ENCODE measurements at places on chromosomes 1 and 21.

DNA sequence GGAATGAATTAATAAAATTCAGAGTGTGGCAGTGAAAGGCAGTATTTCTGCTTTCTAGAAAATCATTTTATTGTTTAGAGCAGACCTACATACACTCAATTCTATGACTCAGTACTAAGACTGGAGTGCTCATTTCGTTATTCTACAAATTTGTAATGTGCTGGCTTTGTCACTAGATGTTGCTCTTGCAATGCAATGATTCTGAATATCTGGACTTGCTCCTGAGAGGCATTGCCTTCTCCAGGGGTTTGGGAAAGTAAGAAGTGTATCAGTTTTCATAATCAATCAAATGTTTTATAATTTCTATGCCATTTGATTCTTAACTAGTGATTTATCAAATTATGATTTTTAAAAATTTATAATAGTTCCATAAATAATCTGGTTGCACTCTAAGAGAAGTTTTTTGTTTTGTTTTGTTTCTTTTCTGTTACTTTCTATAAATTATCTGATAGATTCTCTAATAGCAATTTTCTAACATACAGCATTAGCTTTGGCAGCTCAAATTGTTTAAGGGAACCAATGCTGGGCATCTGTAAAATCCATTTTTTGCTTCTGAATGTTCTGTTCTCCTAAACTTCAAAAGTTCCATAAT, 280.5 kb upstream of the SGIP1 start:
- DNase-seq = no peak

GRCh38 chr1:82273816-82274215, 473.1 kb downstream of the ADGRL2 start:
- no peak for DNase-seq

DNA sequence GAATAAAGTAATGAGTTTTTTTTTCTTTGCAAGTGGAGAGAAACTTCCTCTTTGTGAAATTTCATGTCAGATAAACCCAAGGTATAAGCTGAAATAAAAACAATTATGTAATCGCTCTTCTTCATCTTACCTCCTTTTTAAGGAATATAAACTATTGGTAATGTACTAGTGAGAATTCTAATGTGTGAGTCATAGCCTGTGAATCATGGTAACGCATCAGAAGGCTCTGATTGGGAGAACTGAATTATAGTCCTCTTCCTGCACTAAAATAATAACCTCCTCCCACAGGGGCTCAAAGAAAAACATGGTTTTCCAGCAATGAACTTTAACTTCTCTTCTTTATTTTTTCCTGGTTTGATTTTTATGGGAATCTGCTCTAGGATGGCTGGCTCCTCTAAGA, 57.1 kb upstream of the COX20 start:
- no peak for DNase-seq

GRCh38 chr1:110494522-110495406, 24.2 kb downstream of the KCNA10 start:
- no peak for DNase-seq

- no peak for DNase-seq
These were observed 89.2 kb downstream of the TTLL7 start for GRCh38 chr1:83909687-83910086.

DNA sequence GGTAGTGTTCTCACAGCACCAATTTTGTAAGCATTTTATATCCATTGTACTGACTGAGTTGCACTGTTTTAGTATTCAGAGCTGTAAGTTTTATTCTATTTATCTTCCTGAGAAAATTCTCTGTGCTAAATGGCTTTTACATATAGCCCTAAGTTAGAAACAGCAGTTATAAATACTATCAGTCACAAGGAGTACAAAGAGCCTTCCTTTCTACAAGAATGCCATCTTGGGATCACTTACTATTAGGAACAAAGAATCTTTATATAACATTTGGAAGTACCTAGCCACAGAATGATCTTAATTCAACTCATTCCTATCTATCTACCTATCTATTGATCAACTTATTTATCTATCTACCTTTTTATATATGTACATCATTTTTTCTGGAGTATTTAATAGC, 423.9 kb upstream of the RGS18 start:
- DNase-seq = no peak

DNA sequence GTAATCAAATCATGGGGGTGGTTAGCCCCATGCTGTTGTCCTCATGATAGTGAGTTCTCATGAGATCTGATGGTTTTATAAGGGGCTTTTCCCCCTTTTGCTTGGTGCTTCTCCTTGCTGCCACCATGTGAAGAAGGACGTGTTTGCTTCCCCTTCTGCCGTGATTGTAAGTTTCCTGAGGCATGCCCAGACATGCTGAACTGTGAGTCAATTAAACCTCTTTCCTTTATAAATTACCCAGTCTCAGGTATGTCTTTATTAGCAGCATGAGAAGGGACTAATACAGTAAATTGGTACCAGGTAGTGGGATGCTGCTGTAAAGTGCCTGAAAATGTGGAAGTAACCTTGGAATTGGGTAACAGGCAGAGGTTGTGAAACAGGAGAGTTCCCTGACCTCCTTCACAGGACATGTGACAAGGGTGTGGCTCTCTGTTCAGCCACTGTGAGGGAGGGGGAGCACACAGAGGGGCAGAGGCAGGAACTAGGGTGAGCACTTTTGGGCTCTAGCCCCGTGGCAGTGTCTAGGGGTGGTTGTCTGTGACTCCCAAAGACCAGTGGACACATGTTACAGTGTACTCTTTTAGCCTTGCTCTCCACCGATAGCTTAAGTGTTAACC, 105.3 kb downstream of the BACH1 start:
- no peak for DNase-seq

DNA sequence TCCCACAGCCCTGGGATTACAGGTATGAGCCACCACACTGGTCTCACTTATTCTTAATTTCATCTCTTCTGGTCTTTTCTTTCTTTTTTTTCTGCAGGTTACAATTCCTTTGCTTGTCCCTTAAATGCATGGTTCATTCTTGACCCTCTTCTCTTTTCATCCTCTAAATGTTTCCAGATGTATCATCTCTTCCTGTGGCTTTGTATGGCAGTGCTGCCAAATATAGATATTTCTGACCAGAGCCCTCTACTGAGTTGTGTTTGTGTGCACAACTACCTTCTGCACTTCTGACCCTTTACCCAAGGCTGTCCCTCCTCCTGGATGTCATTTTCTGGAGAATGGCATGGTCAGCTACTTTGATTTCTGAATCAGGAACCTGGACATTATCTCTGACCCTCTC, 32.5 kb downstream of the OLFML3 start:
- no peak for DNase-seq

- DNase-seq = no peak
These were observed 28.2 kb downstream of the FAAH start for GRCh38 chr1:46422261-46422871.

DNA sequence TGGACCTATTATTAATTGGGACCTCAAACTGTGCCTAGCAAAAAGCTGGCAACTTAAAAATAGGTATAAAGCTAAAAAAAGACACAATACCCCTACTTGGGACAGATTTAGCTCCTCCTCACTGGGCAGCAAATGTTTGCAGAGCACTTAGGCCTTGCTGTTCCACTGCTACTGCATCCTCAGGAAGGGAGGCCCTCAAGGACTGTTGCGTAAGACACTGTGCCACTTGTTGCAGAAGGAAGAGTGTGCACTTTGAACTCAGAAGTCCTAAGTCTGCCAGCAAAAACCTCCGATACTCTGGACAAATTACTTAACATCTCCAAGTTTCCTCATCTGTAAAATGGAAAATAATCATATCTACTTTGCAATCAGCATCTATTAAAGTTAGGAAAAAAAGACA, 322.9 kb downstream of the BARHL2 start:
- DNase-seq = no peak

GRCh38 chr1:192603218-192603787, 27.7 kb downstream of the RGS1 start:
- no peak for DNase-seq

GRCh38 chr1:234638832-234639799, 29.1 kb upstream of the IRF2BP2 start:
- no peak for DNase-seq

DNA sequence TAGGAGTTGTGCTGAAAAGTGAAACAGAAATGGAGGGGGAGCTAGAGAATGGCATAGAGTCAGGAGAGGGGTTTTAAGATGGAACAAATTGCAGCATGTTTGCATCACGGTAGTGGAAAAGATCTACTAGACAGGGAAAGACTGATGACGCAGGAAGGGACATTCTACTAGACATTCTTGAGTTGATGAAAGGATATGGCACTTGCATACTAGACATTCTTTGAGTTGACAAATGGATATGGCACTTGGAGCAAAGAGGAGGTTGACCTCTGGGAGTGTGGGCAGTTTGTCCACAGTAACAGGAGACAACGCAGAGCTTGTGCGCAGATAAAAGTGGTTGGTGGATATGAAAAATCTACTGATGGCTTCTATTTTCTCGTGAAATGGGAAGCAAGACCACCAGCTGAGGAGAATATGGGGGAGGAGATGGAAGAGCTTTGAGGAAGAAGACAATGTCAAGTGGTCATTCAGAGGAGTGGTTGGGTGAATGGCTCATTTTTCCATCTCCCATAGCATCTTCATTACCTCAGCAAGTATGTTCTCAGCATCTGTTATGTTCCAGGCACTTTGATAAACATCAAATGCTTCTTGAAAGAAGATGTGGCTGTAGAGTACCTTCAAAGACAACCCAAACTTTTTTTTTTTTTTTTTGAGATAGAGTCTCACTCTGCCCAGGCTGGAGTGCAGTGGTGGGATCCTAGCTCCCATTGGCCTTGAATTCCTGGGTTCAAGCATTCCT, 2.4 kb upstream of the CTPS1 start:
- DNase-seq = no peak

- no peak for DNase-seq
These were observed 601.7 kb downstream of the NPHP4 start for GRCh38 chr1:5390504-5390903.

GRCh38 chr1:203559523-203559922, 65.6 kb downstream of the OPTC start:
- DNase-seq = no peak

GRCh38 chr1:3624200-3625136, at the start of gene TPRG1L:
TPRG1L (plus strand) TSS chr1:3625015; CDS start chr1:3625073, 58 bp downstream.
- DNase-seq = peak; percentile 98

DNA sequence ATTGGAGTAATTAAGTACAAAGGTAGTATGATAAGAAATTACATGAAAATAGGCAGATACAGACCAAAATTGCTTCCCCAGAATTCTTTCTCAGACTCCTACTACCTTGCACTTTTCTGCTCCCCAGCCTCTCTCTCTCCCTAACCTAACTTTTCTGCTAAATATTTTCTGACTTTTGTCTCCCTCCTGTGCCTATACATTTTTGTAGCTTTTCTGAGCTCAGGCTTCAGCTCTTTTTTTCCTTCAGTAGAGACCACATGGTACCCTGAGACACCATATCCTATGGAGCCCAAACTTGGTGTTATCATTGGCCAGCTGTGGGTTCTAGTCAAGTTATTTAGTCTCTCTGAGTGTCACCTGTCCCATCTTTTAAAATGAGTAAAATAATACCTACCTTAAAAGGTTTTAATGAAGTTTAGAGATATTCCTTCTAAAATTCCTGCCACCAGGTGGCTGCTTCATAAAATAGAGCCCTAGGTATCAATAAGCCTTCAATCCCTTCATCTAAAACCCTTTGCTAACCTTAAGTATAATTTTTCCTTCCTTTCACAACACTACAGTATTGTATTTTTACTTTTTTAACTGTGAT, 237.6 kb upstream of the DUSP10 start:
- no peak for DNase-seq

DNA sequence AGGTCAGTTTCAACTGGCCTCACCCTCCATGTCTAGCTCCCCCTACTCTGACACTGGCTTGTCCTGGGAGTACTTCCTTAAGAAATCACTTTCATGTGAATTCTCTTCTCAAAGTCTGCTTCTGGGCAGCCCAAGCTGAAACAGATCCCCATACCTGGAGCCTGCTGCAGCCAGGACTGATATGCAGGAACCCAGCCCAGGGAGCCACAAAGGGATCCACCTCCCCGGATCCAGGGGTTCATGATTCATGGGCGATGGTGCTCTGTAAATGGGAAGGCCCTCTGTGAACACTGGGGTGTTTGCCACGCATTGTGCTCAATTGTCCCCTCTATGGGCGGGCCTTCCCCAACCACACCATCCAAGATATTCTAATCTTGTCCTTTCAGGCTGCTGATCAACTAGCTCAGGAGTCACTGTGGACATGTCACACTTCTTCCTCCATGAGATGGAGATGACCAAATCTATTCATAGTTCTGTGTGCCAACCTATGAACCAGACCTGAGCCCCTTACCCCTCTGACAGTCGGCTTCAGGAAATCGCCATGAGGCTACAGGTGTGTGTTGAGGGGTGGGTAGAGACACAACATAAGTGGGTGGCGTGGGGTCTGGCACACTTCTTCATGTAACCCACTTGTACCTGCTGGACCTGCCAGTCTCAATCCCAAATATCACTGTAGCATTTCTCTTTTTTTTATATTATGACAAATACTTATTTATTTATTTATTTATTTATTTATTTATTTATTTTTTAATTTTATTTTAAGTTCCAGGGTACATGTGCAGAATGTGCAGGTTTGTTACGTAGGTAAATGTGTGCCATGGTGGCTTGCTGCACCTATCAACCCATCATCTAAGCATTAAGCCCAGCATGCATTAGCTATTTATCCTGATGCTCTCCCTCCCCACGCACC, 41.8 kb downstream of the RUNX3 start:
- DNase-seq = no peak

GRCh38 chr1:170538687-170539086, 6.7 kb downstream of the GORAB start:
- no peak for DNase-seq

- no peak for DNase-seq
These were observed at the start of gene SHC1 for GRCh38 chr1:154970631-154971340. SHC1 (minus strand) TSS chr1:154970747; CDS start chr1:154970526, 221 bp downstream.

DNA sequence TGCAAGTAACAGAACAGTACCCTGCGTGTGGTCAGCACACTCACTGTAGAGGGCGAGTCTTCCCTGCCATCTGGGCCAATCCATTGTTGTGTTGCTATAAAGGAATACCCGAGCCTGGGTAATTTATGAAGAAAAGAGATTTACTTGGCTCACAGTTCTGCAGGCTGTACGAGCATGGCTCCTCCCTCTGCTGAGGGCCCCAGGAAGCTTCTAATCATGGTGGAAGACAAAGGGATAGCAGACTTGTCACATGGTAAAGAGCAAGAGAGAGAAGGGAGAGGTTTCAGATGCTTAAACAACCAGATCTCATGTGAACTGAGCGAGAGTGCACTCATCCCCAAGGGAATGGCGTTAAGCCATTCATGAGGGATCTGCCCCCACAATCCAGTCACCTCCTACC, 126.2 kb downstream of the CNIH3 start:
- no peak for DNase-seq

DNA sequence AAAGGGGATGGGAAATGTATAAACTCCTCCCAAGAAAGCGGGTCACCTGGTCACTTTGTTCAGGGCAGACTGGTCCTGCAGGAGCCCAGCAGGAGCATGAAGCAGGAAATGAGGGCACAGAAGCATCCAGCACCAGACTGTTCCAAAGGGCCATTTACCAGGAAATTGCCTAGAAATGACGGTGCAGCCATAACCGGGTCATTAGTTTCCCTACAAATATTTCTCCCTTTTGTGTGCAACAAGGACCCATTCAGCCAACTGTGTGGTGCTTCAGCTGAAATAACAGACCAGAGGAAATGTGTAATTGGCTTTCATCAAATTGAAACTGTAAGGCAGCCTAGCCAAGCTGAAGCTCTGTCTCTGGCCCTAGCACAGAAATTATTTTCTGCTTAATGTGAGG, 7.6 kb upstream of the CTTNBP2NL start:
- DNase-seq = no peak

Data from activated gamma-delta T cell treated with Interleukin-2 at 50 U/mL for 16 hours (primary cell).